Cerebellum (tissue), 4 donors: ENCODE measurements at places on chromosomes 2 and 18. TPM values are rescaled to one million over a fixed set of nuclear protein-coding genes. Genes with fewer than 3 reads are reported as not detected.

GRCh38 chr2:215886022-215886421 lies 127.3 kb downstream of the MREG start:
- DNase-seq, result no peak

The RNU2-63P gene
- not detected for total RNA-seq

The ANKRD29 gene
- 9.5 TPM for total RNA-seq

The NOP58 gene
- 66.8 TPM for total RNA-seq

The GNAL gene
- total RNA-seq, result 40.9 TPM

DNA sequence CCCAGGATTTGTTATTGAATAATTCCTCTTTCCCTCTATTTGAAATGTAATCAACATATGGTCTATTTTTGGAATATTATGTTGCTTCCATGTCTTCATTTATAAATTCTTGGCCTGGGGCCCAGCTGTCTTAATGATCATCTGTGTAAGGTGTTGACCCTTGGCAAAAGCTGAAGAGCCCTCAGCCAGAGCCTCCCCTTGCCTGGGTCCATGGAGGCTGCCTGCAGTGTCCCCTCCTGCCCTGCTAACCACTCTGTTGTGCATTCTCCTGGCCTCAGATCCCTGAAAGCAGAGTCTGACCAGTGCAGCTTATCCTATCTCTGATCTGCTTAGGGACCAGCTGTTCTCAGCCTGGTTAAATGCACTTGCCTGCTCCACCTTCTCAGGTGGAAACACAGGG lies 226.1 kb upstream of the APCDD1 start:
- no peak for DNase-seq

The CPO gene
- not detected for total RNA-seq

DNA sequence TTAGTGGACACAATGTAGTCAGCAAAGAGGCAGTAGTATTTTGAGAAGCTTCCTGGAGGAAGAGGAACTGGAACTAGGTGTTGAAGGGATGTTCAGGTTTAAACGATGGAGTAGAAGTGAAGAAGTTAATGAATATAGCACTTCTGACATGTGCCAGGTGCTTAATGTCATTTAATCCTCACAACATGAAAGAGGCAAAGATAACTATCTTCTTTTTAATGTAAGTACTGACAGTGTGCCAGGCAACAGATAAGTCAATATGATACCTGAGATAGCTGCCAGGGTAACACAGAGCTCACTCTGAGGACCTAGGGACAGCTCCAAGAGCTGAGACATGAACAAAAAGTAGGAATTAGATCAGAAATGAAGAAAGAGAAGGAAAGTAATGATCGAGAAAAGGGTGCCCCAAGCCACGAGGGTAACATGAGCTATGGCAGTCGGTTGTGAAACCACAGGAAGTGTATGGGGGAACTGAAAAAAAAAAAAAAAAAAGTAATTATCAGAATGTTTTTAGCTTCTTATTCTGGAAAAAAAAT lies 140.7 kb downstream of the RNF144A start:
- DNase-seq, result no peak

DNA sequence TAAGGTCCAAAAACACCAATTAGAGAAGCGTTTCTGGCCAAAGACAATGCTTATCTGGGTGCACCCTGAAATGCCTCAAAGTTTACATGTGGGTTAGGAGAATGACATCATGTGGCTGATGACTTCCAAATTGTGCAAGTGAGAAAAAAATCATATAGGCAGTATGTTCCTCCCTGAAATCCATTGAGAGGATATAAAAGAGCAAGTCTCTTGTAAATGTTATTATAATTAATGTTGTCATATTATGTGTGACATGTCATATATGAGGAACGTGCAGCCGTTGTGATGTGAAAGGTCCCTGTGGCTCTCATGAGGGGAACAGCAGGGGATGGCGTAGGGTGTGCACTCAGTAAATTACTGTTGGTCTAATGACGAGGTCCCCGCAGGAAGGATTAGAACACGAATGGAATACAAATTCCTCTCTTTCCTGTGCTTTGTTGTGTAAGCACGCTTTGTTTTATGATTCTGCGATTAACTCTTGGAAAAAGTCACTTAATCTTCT lies 290.8 kb downstream of the PRKCE start:
- DNase-seq, result no peak

DNA sequence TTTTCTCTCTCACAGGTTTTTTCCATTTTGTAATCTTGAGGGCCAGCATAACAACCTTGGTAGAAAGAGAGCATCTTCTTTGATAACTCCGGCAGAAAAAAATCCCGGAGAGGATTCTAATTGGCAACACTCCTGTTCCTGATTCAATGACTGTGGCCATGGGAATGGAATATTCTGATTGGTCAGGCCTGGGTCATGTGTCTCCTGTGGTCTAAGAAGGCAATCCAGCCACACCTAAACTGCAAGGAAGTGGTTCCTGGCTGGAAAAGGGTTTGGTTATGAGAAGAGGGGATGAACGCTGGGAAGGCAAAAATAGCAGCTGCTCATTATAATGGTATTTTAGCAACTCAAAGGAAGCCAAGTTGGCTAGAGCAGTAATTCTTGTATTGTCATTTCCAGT lies 24.8 kb upstream of the ZNF638 start:
- no peak for DNase-seq

DNA sequence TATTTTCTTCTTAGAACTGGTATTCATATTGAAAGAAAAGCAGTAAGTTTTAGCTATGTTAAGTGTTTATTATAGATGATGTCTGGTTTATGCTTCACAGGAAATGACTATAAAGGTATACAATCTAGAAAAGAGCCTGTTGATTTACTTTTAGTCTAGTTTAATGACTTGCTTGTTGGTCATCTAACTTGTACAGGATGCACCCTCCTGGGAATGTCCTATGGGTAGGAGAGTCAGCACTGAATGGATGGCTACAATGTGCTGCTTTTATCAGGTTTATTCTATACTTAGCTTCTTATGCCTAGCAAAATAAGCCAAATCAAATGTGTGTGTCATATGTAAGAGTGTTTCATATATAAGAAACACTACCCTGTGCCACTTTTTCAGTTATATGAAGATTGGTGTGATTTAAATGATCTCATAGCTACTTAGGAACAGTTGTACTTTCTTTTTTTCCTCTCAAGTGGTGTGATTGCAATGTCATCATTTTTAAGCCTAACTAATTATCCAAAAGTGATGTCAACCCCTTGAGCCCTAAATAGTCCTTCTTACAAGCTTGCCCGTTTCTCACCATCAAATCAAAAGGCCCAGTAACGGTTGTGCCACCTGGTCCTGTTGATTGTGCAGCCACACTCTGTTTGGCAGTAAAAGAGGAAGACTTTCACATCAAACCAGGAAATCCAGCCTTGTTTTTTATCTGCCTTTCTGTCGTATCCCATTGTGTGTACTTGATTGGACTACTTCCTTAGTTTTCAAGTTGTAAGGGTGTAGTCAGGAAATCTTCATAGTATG lies 176.0 kb downstream of the DIS3L2 start:
- DNase-seq, result no peak

DNA sequence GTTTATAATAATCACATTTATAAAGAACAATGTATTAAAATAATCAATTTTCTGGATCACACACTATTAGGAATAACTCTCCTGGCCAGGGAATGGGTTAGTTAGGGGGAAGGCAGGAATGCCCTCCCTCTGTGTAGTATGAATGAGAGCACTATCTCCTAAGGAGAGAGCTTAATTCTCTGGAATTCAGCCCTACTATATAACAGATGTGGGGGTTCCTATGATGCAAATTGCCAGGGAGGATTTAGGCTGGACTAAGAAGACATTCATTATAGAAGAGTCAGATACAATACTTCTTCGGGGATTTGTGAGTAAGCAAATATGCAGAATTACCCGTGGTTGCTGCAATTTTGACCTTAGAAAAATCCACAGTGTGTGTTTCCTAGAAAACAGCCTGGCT lies 250.1 kb upstream of the VRK2 start:
- no peak for DNase-seq

- DNase-seq, result no peak
Measured at GRCh38 chr2:153470867-153471266, 7.7 kb downstream of the RPRM start.

The ANO7 gene
- total RNA-seq, result 0.54 TPM

GRCh38 chr2:208783184-208783583 lies 376.6 kb downstream of the PTH2R start:
- DNase-seq, result no peak

DNA sequence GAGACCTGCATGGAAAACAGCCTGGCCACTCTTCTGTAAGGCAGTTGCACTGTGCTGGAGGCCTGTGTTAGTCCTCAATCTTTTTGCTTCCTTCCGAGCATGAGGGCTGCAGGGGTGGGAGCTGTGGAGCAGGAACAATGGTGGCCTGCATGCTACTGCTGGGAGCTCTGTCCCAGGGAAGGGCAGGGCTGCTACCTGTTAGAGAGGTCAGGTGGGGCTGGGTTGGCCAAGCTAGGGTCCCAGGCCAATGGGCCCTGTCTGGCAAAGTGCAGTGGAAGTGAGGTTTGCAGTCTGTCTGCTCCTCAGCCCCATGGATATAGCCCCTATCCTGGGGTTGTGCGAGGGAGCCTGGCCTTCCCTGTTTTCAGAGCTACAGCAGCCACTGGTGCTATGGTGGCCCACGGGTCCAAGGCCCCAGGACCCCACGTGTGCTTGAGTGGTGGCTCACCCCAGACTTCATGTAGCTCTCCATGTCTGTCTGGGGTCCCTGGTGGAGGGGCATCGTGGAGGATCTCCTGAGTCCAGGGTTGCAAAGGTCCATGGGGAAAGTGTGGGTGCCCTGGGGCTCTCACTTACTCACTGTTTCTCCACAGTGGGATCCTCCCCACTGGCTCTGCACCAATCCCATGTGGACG lies 1212.6 kb upstream of the NXPH2 start:
- DNase-seq, result no peak

The TDRD15 gene
- total RNA-seq, result 0.18 TPM

- DNase-seq, result no peak
Measured at GRCh38 chr2:152410165-152410597, 75.2 kb downstream of the FMNL2 start.

DNA sequence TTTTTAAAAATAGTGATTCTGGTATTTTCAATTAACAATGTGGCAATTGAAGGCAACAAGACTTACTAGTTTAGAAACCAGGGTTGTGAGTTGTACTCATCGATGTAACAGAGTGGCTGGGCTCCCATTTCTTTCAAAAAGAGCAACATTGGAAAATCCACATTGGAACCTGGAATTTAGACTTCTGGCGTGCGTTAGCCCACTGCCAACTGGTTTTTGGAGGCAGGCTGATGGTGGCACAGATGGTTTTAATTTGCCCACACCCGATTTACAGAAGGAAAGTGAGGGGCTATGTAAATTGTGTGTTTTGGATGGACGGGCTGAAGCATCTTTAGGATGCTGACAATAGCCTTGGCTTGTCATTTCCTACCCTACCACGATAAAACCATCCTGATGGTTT lies 66.3 kb downstream of the TRPM8 start:
- DNase-seq, result no peak

The ACSL3 gene
- 121 TPM for total RNA-seq
